ENCODE measurements at places on chromosomes 2 and 18. TPM values are rescaled to one million over a fixed set of nuclear protein-coding genes. Genes with fewer than 3 reads are reported as not detected.

DNA sequence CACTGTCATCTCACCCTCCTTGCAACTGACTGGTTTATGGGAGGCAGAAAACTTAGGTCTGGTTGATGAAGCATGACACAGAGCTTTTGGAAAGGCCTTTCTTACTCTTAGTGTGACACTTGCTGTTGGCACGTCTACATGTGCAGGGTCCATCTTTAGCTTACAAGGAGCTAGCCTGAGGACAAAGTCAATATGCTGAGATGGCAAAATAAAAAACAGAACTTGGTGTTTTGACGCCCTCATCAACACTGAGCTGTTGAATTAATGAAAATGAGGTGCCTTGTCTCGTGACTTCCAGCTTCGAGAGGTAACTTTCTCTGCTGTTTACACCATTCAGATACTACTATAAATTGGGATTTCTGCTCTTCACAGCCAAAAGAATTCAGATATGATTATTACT, 78.5 kb upstream of the KIDINS220 start:
- no peak for DNase-seq
- H3K4me3 ChIP-seq, result no peak overlapping the region
- no peak overlapping the region for H3K27ac ChIP-seq
- no peaks in the 10 kb centered on the region for H3K27me3 ChIP-seq
- no peaks in the 10 kb centered on the region for H3K4me1 ChIP-seq

EFEMP1 gene
- total RNA-seq, result 109 TPM

- H3K36me3 ChIP-seq, result no peaks in the 10 kb centered on the region
- H3K27me3 ChIP-seq, result no peaks in the 10 kb centered on the region
- peaks cover 6% of the 10 kb centered on the region for H3K4me1 ChIP-seq
- H3K27ac ChIP-seq, result no peak overlapping the region
- no peak overlapping the region for H3K4me3 ChIP-seq
Observed at GRCh38 chr18:7632152-7633098, 65.3 kb downstream of the PTPRM start.

RSAD2 gene
- total RNA-seq, result 8.3 TPM

Data from prostate gland (tissue), 2 donors.